ENCODE measurements at places on chromosomes 2 and 18. TPM values are rescaled to one million over a fixed set of nuclear protein-coding genes. Genes with fewer than 3 reads are reported as not detected.

DNA sequence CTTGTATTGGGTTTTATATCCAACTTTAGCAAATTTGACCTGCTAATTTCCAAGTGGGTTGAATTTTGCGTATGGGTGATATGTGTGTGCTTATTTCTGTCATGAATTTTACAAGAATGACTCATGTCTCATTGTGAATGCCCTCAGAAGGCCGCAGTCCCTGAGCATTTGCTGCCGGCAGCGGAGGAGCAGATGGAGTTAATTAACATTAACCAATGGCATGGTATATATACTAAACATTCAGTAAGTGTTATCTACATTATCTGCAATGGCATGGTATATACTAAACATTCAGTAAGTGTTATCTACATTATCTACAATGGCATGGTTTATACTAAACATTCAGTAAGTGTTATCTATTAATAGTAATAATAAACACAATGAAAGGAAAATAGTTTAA is 90.1 kb downstream of the DOK6 start:
- no peak overlapping the region for H3K4me3 ChIP-seq

GRCh38 chr2:5491523-5491922 is 200.7 kb upstream of the SOX11 start:
- no peaks in the 10 kb centered on the region for H3K4me1 ChIP-seq
- H3K36me3 ChIP-seq, result no peaks in the 10 kb centered on the region
- H3K27me3 ChIP-seq, result no peaks in the 10 kb centered on the region
- no peak overlapping the region for H3K27ac ChIP-seq
- DNase-seq, result no peak

DNA sequence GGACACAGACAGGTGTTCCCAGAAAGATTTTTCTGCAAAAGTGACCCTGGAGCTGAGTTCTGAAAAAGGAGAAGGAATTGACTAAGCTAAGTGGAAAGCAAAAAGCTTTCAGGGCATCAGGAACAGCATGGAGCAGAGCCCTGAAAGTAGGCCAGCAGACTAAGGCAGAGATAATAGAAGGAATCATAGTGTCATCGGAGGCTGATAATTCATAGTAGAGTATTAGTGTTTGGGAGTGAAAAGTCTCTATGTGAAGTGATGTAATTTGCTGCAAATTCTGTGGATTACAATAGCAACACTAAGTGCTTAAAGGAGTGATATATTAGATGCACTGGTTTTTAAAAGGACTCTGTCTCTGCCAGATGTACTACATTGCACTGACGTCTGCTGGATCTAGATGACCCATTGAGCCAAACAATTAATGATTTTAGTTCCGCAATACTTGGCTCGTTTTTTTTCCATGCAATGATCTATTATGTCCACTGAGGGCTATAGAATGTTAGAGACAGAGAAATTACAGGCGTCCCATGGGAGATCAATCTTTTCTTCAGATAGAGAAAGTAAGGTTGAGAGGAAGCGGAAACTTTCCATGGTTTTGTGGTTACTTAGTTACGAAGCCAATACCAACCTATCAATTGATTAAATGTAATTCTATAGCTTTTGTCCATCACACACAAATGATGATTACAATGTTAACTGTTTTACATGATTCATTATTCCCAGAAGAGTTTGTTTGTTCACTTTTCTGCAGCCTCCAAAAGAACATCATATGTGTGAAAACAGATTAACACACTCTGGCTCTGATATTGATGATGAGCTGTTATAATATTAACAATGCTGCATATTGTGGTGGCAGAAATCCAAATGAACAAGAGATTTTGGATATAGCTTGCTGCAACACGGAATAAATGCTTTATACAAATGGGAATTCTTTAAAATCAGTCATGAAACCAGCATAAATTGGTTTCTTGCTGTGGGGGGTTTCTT is 143.7 kb downstream of the MC4R start:
- DNase-seq, result no peak
- no peak overlapping the region for H3K4me3 ChIP-seq
- H3K4me1 ChIP-seq, result no peaks in the 10 kb centered on the region
- no peak overlapping the region for H3K27ac ChIP-seq
- H3K36me3 ChIP-seq, result no peaks in the 10 kb centered on the region
- no peaks in the 10 kb centered on the region for H3K27me3 ChIP-seq

DNA sequence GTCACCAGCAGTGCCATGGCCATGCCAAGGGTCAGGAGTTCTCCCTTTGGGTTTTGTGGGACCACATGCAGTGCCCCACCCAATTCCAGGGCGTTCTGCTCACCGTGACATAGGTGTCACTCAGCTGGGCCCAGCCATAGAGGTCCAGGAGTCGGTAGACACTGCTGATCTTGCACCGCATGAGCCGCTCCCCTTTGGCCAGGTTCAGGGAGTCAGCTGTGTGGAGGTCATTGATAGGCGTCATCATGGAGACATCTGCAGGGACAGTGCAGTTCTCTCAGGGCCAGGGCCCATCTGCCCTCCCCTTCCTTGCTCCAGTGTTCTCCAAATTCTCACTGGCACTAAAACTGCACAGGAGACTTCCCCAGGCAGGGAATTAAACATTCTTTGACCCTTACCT is 71.9 kb downstream of the ADD2 start:
- H3K4me1 ChIP-seq, result no peaks in the 10 kb centered on the region
- no peaks in the 10 kb centered on the region for H3K36me3 ChIP-seq
- no peak for DNase-seq
- H3K27ac ChIP-seq, result no peak overlapping the region
- H3K27me3 ChIP-seq, result no peaks in the 10 kb centered on the region
- H3K4me3 ChIP-seq, result no peak overlapping the region

DNA sequence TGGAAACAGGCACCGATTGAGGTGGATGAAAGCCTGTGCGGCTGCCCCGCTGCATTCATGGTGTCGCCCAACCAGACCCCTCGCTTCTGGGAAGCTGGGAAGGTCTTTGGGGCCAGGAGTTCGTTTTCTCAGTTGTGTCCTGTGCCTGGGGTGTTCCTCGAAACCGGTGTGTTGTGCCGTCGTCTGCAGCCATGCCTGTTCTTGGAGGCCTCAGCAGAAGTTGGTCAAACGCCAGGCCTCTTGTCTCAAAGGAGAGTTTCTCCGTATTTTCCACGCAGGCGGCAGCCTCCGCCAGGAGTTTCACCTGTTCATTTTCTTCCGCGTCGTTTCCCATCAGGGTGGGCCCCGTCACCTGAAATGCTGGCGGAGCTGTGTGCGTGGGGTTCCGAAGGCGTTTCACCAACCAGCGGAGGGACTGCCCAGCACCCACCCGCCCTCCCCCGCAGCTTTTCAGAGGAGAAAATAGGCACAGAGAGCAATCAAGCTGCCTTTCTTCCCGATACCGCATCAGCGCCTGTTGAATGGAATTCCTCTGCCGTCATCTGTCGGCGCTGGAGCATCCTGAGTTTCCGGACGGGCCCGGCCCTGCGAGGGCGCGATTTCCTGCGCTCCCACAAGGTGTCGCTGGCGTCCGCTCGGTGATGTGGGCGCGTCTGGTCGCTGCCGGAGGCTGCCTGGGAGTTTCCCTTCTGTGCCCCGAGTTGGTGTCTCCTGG is 17.0 kb upstream of the NFATC1 start:
- no peaks in the 10 kb centered on the region for H3K27me3 ChIP-seq
- peaks cover 35% of the 10 kb centered on the region for H3K36me3 ChIP-seq
- H3K27ac ChIP-seq, result no peak overlapping the region
- H3K4me1 ChIP-seq, result peaks cover 4% of the 10 kb centered on the region
- DNase-seq, result peak; percentile 63

DNA sequence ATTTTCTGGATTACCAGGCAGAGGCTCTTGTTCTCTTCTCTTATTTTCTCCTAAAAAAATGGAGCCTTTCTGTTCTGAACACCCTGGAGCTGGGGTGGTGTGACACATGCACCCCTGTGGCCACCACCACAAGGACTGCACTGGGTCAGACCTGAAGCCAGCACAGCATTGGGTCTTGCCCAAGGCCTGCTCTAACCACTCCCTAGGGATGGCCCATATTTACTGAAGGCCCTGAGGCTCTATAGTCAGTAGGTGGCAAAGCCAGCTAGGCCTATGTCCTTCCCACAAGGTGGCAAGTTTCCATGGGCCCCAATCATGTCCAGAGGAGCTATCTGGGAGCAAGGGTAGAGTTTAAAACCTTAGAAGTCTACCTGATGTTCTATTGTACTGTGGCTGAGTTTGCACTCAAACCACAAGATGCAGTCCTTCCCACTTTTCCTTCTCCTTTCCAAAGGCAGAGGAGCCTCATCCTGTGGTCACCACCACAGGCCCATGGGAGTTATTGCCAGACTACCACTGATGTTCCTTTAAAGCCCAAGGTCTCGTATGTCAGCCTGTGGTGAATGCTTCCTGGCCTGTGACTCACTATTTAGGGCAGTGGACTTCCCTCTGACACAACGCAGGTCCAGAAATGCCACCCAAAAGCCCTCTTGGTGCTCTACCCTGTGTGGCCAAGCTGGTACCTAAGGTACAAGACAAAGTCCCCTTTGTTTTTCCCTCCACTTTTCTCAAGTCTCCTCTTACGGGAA is 15.0 kb upstream of the FMNL2 start:
- H3K36me3 ChIP-seq, result no peaks in the 10 kb centered on the region
- H3K27ac ChIP-seq, result no peak overlapping the region
- H3K27me3 ChIP-seq, result no peaks in the 10 kb centered on the region
- DNase-seq, result no peak

GRCh38 chr18:22302144-22302543 is 115.6 kb downstream of the CTAGE1 start:
- DNase-seq, result peak; percentile 69
- peaks cover 46% of the 10 kb centered on the region for H3K4me1 ChIP-seq
- H3K27ac ChIP-seq, result peak overlapping the region; percentile 10
- no peaks in the 10 kb centered on the region for H3K27me3 ChIP-seq
- no peaks in the 10 kb centered on the region for H3K36me3 ChIP-seq

DNA sequence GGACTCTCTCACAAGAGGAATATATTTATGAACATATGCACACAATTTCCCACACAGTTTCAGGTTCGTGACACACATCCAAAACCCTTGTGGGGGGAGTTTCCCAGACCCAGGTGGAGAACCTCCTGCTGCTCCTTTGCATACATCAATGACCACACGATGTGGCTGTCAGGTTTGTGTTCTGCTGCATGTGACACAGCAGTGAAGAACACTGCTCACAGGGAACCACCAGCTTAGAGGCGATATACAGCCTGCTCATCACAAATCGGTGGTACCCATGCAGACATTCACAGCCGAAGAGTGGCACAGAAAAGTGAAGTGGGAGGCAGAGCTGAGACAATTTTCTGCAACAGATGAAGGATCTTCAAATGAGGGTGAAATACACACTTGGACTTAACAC is 175.6 kb upstream of the ZFP36L2 start:
- no peak for DNase-seq
- peaks cover 46% of the 10 kb centered on the region for H3K4me1 ChIP-seq
- H3K36me3 ChIP-seq, result peaks cover 7% of the 10 kb centered on the region
- H3K4me3 ChIP-seq, result no peak overlapping the region

GRCh38 chr2:184599054-184599871 is 934 bp downstream of the ZNF804A start:
- H3K27me3 ChIP-seq, result no peaks in the 10 kb centered on the region
- peaks cover 27% of the 10 kb centered on the region for H3K4me1 ChIP-seq
- peaks cover 14% of the 10 kb centered on the region for H3K36me3 ChIP-seq
- H3K27ac ChIP-seq, result peak overlapping the region; percentile 97

- no peak for DNase-seq
- no peak overlapping the region for H3K27ac ChIP-seq
- H3K4me1 ChIP-seq, result peaks cover 10% of the 10 kb centered on the region
- H3K27me3 ChIP-seq, result no peaks in the 10 kb centered on the region
- no peaks in the 10 kb centered on the region for H3K36me3 ChIP-seq
These were observed 275.8 kb upstream of the CCDC68 start for GRCh38 chr18:55235094-55235461.

- H3K4me3 ChIP-seq, result no peak overlapping the region
- H3K36me3 ChIP-seq, result no peaks in the 10 kb centered on the region
- no peak overlapping the region for H3K27ac ChIP-seq
- no peaks in the 10 kb centered on the region for H3K4me1 ChIP-seq
- peaks cover 4% of the 10 kb centered on the region for H3K27me3 ChIP-seq
These were observed 265.8 kb downstream of the TNS1 start for GRCh38 chr2:217736776-217737550.

- no peaks in the 10 kb centered on the region for H3K36me3 ChIP-seq
- H3K27me3 ChIP-seq, result no peaks in the 10 kb centered on the region
- no peak for DNase-seq
- no peaks in the 10 kb centered on the region for H3K4me1 ChIP-seq
These were observed 234.3 kb upstream of the LYPD1 start for GRCh38 chr2:132904142-132904842.

- DNase-seq, result peak; percentile 7
- H3K27me3 ChIP-seq, result no peaks in the 10 kb centered on the region
- H3K36me3 ChIP-seq, result no peaks in the 10 kb centered on the region
- H3K27ac ChIP-seq, result no peak overlapping the region
- no peak overlapping the region for H3K4me3 ChIP-seq
These were observed 32.2 kb downstream of the GPR39 start for GRCh38 chr2:132448771-132449170.

DNA sequence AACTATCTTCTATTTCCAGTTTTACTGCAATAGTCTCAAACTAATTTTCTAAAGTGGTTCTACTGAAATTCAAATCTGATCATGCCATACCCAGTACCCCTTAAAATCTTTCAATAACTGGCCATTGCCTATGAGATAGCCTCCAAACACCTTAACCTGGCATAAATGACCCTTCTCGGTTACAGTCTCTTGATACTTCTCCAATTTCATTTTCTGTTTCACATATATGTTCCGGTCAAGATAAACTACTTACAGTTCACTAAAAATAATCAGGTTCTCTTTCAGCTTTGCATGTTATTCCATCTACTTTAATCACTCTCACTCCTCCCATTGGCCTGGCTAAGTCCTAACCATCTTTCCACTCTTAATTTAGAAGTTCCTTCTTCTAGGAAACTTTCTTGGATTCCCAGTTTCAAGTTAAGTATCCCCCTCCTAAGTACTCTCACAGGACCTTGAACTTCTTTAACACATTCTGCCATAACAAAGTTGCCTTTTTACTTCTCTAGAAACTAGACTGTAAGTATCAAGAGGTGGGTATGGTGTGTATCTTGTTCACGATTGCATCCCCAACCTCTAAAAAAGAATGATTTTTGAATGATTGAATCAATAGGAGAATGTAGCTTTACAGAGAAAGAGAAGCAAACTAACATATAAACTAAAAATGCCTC is 110.2 kb upstream of the RBBP8 start:
- no peak overlapping the region for H3K4me3 ChIP-seq
- no peak for DNase-seq
- H3K36me3 ChIP-seq, result no peaks in the 10 kb centered on the region
- no peak overlapping the region for H3K27ac ChIP-seq
- H3K27me3 ChIP-seq, result no peaks in the 10 kb centered on the region

- no peak overlapping the region for H3K27ac ChIP-seq
These were observed 85.0 kb downstream of the MYCN start for GRCh38 chr2:16025211-16025875.

Gene NYAP2
- not detected for polyA plus RNA-seq

Gene CYTIP
- polyA plus RNA-seq, result 61.9 TPM

Gene SH3RF3
- polyA plus RNA-seq, result 0.34 TPM

Gene TMX3
- polyA plus RNA-seq, result 12.7 TPM

Gene HAUS1
- polyA plus RNA-seq, result 50.4 TPM

Gene PROKR1
- polyA plus RNA-seq, result not detected

Gene TCF23
- polyA plus RNA-seq, result not detected

Gene EGR4
- 0.15 TPM for polyA plus RNA-seq

Gene EFR3B
- polyA plus RNA-seq, result not detected

Gene ZSWIM2
- not detected for polyA plus RNA-seq

Gene DNAJC27
- 2.8 TPM for polyA plus RNA-seq

Gene GAL3ST2
- polyA plus RNA-seq, result not detected

Gene CHRND
- polyA plus RNA-seq, result not detected

Data from CD14-positive monocyte (primary cell).